Pancreas (tissue), 10 donors: ENCODE measurements at places on chromosomes 16 and 17.

DNA sequence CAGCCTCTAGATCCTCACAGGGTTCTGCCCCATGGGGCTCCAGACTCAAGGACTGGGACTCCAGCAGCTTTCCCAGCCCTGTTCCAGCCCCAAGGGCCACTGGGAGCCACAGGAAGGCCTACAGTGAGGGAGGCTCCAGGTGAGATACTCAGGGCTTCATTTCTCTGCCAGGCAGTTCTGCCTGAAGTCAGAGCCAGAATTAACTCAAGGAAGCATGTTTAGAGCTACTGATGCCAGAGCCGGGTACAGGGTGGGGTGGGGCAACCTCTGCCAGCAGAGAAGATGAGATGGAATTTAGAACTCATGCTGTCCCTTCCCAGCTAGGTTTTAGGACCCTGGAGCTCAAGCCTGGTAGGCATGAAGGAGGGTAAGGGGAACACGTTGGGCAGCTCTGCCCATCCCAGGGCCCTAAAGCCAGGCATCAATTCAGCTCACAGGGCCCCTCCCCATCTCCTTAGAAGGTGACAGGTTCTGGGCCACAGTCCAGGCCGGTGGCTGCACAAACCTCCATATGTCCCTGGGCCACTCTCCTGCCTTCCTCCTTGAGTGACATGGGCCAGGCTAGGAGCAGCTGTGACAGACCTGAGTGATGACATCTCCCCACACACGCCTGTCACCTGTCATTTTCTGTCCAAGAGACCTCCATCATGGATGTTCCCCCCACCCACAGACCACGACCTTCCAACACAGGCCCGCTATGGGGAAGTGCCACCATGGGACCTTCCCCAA lies 24.5 kb upstream of the SPPL2C start:
- DNase-seq: no peak

DNA sequence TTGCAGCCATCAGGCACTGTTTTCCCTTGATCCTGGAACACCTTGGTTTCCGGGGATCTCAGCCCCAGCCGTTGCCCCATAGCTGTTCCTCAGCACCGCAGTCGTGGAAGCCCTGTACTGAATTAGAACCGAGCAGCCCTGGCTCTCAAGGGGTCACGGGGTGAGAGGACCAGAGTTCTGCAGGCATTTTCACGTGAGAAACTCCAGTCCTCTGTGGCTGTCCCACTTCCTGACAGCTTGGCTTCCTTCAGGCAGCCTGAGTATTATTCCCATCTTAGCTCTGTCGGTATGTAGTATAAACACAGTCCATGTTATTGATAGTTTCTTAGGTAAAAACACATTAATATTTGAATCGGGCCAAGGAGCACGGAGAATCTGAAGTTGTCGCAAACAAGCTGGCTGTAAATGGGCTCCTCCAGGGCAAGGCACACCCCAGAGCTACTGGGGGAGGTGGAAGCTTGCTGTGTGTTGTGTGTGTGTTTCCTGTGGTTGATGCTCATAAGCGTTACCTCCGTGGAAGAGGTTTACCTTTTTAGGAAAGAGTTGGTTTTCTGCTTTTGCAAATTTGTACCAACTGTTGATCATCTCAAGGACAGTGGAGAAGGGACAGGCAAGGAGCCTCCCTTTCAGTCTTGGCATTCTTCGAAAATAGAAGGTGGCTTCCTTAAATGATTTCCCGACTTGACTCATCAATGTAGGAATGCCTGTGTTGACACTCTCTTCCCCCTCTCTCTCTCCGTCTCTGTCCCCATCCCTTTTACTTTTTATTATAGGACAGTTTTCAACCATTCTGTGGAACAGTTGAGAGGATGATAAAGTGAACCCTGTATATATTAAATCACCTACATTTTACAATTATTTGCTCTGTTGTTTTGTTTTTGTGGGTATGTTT lies 208.9 kb upstream of the CHMP6 start:
- DNase-seq: no peak

DNA sequence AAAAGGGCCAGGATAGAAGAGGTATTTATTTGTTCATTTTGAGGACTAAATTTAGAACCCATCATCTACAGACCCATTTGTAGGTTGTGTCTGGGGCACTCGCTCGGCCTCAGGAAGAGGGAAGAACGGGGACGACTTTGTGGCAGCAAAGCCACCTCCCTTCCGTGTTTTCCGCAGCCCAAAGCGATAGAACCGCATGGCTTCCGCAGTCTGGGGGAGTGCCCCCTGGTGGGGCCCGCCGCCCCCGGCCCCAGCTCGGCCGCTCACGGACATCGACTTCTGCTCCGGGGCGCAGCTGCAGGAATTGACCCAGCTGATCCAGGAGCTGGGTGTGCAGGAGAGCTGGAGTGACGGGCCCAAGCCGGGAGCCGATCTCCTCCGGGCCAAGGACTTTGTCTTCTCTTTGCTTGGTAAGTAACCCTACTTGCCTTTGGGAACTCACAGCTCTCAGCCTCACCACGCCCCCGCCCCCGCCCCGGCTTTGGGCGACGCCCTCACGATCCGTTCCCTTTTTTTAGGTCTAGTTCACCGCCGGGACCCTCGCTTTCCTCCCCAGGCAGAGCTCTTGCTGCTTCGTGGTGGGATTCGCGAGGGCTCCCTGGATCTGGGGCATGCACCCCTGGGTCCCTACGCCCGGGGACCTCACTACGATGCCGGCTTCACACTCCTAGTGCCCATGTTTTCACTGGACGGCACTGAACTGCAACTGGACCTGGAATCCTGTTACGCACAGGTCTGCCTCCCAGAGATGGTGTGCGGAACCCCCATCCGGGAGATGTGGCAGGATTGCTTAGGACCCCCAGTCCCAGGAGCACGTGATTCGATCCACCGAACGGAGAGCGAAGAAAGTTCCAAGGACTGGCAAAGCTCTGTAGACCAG lies 681 bp downstream of the TMEM102 start:
- peak; percentile 71 for DNase-seq

GRCh38 chr17:44416558-44417289 lies 27.3 kb upstream of the ITGA2B start:
- DNase-seq: no peak

GRCh38 chr17:74389084-74389753 lies 21.9 kb downstream of the GPR142 start:
- peak; percentile 26 for DNase-seq

DNA sequence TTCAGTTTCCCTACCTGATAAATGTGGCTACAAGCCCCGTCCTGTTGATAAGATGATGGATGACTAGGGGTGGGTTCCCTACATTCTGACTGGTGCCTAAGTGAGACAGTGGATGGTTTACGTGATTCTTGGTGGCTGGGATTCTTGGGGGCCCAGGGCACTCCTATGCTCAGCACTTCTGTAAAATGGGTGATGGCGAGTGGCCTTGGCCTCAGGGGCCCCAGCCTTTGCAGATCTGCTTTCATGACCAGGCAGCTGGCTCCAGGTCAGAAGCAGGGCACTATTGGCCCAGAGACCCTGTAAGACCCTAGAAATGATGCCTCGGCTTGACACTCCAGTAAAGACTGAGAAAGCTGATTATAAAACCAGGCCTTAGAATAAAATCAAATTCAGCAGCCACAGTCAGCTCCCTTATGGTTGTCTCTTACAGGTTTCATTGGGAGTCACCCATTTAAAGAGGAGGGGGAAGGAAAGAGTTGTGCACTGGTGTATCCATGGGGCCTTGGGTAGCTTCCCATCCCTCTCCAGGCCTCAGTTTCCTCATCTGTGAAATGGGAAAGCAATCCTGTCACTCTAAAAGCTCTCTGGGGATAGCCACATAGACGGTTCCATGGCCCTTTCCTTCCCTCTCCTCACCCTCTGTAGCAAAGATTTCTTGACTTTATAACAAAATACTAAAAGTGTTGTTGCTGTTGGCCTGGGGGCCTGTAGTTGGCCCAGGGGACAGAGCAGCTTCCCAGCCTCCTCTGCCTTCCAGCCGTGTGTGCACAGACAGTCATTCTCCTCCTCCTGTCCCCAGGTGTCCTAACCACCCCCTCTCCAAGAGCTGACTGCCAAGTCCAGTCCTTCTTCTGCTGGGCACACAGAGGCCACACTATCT lies 1.2 kb downstream of the SNX20 start:
- DNase-seq: peak; percentile 22

DNA sequence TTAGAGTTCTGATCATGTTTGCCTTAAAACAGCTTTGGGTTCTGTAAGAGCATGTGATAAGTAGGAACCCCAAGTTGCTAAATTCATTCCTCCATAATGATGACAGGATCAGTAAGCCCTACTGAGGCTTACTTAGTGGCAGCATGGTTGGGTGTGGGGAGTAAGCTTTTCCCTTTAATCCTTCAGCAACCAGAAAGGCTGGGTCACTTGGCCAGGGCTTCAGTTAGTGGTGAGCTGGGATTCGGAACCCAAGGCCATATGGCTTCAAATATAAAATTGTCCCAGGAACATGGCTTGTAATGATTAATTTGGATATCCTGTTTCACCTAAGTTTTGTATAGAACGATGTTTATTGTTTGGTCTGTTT lies 850 bp downstream of the GINS3 start:
- no peak for DNase-seq

- DNase-seq: no peak
These were observed 24.1 kb upstream of the SCNN1B start for GRCh38 chr16:23278031-23278430.

- no peak for DNase-seq
These were observed 584 bp downstream of the TCAP start for GRCh38 chr17:39665642-39666224.

GRCh38 chr17:43679911-43680310 lies 18.2 kb upstream of the MEOX1 start:
- DNase-seq: no peak

DNA sequence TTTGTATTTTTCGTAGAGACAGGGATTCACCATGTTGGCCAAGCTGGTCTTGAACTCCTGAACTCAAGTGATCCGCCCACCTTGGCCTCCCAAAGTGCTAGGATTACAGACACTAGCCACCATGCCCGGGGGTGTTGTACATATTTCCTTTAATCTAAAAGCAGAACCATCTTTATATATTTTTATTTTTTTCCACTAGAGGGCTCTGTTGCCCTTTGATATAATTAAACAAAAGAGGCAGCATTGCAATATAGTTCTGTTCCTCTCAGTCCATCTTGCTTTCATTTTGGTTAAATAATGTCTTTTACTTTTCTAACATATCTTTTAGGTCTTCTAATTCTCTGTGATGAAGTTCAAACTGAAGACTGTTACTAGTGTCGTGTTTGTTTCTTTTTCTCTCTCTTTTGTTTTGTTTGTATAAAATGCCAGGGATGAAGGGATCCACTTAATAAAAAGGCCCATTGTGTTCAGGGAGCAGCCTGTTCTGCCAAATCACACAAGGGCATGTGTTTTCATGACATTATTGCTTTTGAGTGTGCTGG lies 23.4 kb downstream of the WWOX start:
- no peak for DNase-seq

DNA sequence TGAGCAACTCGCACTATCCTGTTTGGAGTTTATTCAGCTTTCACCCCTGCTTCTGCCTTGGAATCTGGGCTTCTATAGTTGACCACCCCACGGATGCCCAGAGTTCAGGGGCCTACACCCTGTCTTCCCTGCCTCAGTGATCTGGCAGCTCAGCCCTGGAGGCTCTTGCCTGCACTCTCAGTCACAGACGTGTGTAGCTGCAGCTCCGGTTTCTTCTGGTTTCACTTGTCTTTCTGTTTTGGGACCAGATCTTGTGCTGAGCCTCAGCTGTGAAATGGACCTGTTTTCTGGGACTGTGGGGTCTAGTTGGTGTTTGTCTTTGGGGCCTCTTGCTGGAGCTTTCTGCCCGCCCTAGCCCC lies 5.8 kb downstream of the GPT2 start:
- no peak for DNase-seq

DNA sequence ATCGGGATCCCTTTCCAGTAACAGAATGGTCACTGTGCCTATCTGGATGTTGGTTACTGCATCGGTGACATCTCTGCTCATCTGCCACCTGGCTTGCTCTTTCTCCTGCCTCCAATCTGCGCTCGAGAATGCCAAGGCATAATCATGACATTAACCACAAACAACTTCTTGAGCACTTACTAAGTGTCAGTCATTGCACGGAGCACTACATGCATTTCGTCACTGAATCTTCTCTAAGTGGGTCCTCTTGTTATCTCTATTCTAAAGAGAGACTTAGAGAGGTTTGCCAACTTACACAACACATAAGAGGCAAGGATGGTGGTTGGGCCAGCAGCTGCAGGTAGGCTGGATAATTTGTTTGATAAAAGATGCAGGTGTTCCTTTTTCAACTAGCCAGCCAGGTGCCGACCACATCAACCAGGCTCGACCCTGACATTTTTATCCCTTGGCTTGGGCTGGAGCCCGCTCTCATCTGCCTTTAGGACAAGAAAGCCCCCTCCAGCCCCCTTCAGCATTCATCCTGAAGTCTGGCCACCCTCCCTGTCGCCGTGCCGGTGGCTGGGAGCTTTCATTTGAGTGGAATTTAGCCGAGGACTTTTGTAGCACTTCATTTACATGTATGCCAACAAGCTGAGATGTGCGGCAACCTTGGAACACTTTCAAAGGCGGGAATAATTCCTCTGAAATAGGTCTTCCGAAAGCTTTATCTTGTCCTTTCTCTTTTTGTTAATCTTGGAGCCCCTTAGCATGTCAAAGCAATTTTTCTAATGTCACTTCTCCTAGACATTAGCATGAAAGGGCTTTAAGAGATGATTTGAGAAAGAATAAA lies 89.3 kb upstream of the NKD1 start:
- no peak for DNase-seq

DNA sequence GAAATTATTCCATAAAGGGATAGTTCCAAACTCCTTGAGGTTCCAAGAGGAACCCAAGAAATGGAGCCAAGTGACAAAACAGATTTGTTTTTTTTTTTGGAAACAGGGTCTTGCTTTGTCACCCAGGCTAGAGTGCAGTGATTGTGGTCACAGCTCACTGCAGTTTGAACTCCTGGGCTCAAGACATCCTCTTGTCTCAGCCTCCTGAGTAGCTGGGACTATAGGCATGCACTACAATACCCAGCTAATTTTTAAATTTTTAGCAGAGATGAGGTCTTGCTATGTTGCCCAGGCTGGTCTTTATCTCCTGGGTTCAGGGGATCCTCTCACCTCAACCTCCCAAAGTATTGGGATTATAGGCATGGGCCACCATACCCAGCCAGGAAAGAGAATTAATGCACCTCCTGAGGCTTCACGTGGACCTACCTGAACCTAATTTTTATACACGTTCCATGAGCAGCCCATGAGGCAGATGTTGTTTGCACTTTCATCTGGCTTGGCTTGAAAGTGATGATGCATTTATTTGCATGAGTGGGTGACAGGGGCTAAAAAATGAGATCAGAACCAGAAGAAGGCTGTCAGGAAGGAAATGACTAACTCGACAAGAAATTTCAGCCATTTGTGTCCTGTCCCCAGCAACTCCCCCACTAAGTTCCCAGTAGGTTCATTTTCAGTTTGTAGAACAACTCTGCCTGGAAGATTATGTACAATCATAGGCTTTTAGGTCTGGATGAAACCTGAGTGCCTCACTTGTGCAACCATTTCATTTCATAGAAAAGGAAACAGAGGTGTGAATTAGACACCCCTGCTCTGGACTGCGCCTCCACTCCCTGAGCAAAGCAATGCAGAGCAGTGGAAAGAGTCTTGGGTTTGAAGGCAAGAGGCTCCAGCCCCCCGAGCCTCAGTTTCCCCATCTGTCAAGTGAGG lies 10.3 kb upstream of the IRF8 start:
- no peak for DNase-seq

- DNase-seq: no peak
These were observed 189.7 kb downstream of the PRKCA start for GRCh38 chr17:66492080-66492479.

GRCh38 chr17:4499431-4500190 lies 930 bp downstream of the SPNS2 start:
- DNase-seq: peak; percentile 78
